Hematopoietic multipotent progenitor cell treated with erythropoietin and hydrocortisone succinate and interleukin-3 and kit ligand, for 17 days (in vitro differentiated cells): ENCODE measurements at places on chromosomes 16 and 17.

- no peak for DNase-seq
These were observed 317.3 kb downstream of the SLC39A11 start for GRCh38 chr17:72775237-72775636.

GRCh38 chr17:21171309-21171922 lies 42.5 kb downstream of the TMEM11 start:
- DNase-seq = no peak

- DNase-seq = no peak
These were observed 1.0 kb upstream of the TMEM235 start for GRCh38 chr17:78230252-78230962.

DNA sequence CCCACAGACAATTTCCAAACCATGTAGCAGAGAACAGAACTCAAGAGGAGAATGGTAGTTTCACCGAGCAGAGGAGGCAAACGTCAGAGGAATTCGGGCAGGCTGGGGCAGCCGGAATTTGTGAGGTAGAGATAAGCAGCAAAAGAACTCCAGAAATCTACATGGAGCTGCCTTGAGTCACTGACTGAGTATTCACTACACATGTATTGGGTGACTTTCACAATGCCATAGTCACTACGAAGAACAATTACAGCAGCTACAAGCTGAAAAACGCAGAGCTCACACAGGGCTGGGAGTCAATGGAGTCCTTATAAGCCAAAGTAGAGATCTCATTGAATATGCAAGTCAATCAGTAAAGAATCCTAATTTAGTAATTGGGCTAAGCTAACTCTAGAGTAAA lies 13.4 kb downstream of the CMC2 start:
- DNase-seq = peak; percentile 25

GRCh38 chr16:867421-868385 lies 67.2 kb upstream of the GNG13 start:
- no peak for DNase-seq

GRCh38 chr16:73526011-73526804 lies 478.3 kb upstream of the ZFHX3 start:
- no peak for DNase-seq

DNA sequence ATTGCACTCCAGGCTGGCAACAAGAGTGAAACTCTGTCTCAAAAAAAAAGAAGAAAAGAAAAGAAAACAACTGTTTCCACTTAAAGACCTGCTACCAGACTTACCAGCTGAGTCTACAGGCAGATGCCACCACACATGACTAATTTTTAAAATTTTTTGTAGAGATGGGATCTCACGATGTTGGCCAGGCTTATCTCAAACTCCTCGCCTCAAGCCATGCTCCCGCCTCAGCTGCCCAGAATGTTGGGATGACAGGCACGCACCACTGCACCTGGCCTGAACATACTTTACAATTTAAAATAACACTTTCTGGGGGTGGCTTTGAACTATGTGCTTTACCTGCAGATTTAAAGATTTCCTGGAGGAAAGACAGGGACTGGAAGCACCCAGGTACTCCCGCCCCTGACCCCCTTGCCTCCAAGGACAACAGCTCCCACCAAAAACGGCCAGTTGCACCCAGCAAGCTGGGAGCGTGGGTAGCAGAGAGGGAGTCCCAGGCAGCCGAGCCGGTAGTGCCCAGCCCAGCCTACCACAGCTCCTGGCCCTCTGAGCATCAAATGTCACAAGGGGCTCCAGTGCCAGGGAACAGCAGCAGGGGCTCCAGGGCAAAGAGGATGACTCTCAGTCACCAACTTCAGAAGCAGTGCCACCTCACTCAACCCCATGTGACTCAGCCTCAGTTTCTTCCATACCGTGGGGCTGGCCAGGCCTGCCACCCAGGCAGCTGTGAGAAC lies 262.9 kb downstream of the PARN start:
- DNase-seq = no peak

- no peak for DNase-seq
These were observed 732.5 kb downstream of the KCNJ2 start for GRCh38 chr17:70901870-70902269.

- DNase-seq = no peak
These were observed 21.7 kb upstream of the CLEC18A start for GRCh38 chr16:69929480-69929879.

GRCh38 chr16:84574191-84574590 lies 43.7 kb downstream of the COTL1 start:
- no peak for DNase-seq

DNA sequence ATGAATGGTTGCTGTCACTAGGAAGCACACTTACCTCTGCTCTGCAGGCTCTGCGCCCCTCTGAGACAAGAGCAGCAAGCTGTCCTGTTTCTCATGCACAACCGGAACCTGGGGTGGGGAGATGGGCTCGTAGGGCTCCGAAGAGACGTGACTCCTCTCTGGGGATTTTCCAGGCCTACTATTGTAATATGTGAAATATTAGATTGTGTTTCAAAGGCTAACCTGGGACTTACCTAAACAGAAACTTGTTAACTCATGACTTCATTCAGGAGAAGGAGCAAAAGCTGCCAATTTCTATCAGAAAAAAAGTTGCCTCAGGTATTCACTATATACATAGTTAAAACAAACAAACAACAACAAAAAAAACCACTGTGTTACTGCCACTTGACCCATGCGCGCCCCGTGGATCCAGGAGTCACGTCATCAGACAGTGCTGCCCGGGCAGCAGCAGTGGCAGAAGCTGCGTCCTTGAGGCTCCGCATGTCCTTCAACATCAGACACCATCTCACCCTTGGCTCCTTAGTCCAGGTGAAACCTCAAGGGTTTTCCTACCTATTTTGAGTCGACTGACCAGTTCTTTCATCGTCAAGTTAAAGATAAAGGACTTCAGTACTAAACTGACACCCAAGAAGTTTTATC lies 49.3 kb downstream of the TTC19 start:
- no peak for DNase-seq

DNA sequence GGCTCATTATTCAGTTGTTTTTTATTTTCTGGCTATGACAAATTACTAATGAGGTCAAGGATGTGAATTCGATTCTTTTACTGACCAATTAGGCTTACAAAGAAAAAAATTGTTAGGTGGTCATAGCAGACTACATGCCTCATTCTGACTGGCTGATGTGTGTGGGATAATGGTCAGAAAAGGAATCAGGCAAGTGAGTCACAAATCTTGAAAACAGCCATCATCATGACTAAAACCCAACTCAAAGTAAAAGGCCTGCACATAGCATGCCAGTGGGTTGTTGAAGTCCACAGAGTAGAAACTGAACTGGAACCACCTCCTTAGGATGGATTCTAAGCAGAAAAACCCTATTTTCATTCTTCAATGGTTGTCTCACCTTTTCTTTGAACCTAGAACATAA lies 8.6 kb downstream of the RPGRIP1L start:
- DNase-seq = no peak

GRCh38 chr17:42536372-42537155 lies 523 bp downstream of the NAGLU start:
- peak; percentile 78 for DNase-seq

DNA sequence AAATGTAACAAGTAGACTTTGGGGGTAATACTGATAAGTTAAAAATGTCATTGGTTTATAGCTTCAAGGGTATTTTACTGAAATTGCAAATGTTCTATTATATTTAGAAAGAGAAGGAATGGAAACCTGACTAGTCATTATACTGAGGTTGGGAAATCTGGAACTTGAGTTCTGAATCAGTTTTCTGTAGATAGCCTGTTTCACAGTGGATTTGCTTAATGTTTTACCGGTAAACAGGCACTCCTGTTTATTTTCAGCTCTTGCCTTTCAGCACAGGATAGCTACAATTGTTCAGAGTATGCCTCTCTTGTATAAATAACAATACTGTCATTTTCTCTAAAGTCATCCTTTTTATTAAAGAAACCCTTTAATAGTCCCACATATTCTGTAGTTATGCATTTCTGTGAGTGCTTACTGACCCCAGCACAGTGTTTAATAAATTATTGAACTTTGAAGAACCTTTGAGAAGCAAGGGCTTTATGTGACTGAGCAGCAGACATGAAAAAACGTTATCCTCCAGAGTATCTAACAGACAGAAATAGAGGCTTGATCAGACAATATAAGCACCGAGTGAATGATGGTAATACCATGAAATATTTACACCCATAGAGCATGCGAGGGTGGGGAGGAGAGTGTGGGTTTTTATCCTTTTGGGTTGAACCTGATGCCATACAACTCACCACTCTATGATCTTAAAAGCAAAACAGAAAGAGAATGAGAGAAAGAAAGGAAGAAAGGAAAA lies 58.2 kb downstream of the FTO start:
- DNase-seq = no peak

- no peak for DNase-seq
These were observed at the start of gene CCDC92B for GRCh38 chr17:2749058-2749783. CCDC92B (minus strand) TSS chr17:2749652; CDS start chr17:2735145, 14,507 bp downstream.

DNA sequence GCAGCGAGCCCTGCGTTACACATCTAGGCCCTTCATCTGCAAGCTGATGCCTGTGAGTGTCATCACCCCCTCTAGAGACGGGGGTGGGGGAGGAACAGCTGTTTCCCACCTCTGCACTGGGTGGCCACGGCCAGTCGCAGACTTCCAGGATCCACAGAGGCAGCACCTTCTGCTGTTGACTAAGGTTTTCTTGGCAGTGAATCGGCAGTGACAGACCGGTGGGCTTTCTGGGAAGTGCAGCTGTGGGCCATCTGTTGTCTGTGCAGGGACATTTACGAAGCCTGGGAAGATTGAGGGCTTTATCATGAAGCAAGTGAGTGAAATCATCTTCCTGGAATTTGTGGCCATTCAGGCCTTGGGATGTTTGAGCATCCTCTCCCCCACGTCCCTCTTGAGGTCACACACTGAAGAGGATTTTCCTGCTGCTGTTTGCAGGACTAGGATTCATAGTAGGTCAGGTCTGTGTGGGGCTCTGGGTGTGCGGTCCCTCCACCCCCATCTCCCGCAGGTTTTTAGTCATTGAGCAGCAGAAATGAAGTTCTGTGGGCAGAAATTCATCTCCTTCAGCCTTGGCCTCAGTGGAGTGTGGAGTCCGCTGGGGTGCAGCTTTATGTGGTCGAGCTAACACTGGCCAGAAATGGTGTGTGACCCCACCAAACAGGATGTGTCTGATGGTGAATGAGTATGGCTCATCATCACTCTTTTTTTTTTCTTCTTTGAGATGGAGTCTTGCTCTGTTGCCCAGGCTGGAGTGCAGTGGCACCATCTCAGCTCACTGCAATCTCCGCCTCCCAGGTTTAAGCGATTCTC lies 12.0 kb downstream of the PGS1 start:
- no peak for DNase-seq

- DNase-seq = no peak
These were observed 63.7 kb downstream of the SIAH1 start for GRCh38 chr16:48321317-48322036.

DNA sequence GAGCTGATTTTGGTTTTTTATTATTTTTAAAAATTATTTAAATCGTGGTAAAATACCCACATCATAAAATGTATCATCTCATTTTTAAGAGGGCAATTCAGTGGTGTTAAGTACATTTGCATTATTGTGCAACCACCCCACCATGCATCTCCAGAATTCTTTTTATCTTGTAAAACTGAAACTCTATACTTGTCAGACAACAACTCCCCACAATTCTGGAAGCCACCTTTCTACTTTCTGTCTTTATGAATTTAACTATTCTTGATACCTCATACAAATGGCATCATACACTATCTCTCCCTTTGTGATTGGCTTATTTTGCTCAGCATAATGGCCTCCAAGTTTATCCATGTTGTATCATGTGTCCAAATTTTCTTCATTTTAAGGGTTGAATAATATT lies 97.9 kb downstream of the HS3ST3B1 start:
- DNase-seq = no peak

DNA sequence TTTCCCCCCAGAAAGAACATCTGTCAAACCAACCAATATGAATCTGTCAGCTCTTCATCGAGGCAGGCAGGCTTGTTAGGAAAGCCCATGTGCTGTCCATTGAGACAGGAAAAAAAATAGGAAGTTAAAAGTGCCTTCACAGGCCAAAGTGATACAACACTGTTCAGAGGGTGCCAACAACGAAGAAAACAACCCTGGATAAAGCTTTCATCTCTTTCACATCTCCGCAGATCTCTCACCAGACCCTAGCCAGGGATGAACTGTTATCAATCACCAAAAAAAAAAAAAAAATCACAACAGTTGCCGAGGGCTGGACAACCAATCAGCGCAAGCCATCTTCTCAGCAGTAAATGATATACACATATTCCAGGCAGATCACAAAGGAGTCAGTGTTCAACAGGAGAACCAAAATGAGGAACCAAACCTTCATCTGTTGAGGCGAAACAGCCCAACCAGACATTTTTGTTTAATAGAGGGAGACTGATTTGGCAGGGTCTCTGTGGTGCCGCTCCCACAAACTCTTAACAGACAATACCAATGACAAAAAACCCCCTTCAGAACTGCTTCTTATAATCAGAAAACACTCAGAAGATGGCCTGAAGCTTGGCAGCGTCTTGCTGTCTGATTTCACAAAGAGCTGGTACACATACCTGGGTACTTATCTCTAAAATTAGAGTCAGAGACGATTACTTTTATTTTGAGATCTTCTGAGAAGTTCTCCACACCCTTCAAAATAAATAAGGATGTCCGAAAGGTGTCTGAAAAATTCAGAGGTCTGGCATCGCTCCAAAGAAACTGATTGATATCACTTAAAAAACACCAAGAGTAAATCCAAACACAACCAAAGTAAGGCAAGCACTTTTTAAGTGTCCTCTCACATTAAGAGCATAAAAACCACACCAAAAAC lies 1.8 kb downstream of the MAP3K14 start:
- DNase-seq = no peak

GRCh38 chr17:78917451-78918275 lies 7.5 kb downstream of the TIMP2 start:
- DNase-seq = no peak

- DNase-seq = no peak
These were observed 144.2 kb downstream of the PRKCB start for GRCh38 chr16:23979982-23980381.

DNA sequence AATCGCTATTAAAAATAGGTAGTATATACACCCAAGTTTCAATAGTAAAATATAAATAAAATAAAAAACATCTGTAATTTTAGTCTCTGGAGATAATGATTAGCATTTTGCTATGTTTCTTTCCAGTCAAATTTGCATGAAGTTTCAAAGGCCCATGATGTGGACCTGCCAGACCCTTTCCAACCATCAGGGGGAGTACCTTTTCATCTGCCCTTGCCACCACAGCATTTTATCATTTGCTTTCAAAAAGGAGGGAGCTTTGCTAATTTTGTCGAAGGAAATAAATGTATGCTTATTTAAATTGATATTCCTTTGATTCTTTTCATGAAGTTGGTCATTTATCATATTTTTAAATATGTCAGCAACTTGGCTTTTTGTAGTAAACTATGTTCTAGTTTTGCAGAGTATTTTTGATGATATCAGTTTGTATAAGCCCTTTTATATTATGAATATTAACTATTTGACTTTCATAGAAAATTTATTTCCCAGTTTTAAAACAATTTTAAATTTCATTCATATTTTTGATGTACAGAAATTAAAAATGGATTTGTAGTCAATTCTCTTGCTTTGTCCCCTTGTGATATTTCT lies 115.2 kb upstream of the NETO2 start:
- DNase-seq = no peak

GRCh38 chr16:28923231-28923587 lies 1.8 kb downstream of the RABEP2 start:
- no peak for DNase-seq

DNA sequence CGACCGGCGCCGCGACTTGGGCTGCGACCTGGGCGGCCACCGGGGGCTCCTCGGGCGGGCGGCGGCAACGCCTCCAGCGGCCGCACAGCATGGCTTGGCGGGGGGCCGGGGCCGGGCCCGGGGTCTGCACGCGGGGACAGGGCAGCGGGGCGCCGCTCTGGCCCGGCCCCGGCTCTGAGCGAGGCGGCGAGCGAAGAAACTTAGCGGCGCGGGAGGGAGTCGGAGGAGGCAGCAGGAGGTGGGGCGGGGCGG lies at the start of gene PLCD3:
PLCD3 (minus strand) TSS at position 196 of the 252 bp plus-strand sequence; CDS start at position 91, 105 bp downstream.
- no peak for DNase-seq

- DNase-seq = no peak
These were observed 215.1 kb downstream of the TMEM114 start for GRCh38 chr16:8375232-8375587.
